Body of pancreas (tissue), 4 donors: ENCODE measurements at places on chromosomes 3 and 15.

DNA sequence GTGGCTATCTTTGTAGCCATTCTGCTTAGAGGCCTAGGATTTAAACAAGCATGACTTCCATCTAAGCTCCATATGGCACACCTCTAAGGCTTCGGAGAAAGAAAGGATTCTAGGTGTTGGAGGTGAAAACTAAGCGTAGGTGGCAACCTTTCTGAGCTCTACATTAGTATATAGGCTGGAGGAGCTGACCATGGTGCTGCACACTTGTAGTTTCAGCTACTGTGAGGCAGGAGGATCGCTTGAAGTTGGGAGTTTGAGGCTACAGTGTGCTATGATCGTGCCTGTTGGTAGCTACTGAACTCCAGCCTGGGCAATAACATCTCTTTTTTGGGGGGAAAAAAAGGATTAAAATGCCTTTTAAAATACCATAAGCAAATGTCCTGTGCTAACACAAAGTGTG is 7.4 kb downstream of the EAF1 start:
- no peak for DNase-seq

DNA sequence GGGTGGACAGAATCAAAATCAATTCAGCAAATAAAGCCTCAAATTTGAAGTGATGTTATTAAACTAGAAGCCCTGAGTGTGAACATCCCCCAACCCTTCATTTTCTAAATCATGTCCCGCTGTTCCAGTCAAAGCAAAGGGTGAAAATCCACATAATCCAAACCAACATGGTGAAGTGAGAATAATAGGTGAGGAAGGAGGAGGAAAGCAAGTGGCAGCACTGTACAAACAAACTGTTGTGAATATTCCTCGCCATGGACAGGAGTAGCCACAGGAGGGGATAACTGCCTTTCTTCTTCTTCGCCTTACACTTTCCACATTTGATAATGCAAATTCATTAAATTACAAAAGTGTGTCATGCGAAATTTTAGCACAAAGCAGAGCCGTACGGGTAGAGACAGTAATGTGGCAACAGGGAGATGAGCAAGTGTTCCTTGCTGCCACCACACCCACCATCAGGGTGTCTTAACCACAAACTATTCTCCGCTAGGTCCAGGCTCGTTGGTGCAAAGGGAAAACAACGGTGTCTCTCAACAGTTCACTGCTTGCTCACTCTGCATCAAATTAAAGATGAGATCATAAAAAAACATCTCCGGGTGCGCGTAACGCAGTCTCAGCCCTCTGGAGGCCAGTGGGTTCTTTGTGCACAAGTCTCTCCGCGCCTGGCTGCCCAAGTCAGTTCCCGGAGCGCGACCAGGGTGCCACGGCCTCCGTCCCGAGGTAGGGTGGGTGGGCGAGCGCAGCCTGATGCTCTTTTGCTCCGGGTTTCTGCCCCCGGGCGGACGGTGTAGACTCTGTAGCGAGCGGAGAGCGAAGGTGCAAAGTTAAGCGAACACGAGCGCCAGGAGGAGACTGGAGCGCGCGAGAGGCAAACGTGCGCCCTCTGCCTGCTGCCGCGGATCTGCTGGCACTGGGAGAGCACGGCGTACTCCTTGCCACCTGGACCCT is 6.7 kb downstream of the EPHA3 start:
- peak; percentile 72 for DNase-seq

GRCh38 chr15:36903922-36904556 is 196.3 kb downstream of the MEIS2 start:
- DNase-seq = peak; percentile 49

DNA sequence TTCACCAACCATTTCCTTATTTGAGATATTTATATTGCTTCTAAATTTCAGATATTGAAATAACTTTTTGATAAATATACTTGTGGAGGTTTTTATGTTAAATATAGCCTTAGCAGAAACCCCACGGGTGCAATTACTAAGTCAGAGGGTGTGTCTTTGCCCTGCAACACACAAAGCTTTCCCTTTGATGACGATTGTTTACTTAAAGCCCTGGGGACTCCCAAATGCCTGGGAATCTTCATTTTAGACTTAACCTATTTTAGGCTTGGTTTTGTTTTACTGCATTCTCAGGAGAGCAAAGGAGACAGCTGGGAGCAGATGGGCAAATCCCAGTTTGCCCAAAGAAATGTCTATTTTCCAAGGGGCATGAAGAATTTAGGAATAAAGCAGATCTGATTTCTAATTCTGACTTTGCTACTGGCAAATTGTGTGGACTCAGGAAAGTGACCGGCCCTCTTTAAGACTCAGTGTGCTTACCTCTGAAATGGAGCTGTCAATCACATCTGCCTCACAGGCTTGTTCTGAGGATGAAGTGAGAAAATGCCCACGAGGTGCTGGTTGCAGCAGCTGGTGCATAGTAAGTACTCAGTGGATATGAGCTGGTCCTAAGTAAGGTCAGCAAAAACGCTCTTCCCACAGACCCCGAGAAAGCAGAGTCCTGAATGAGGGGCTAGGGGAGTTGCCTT is 49.3 kb upstream of the CA12 start:
- no peak for DNase-seq

DNA sequence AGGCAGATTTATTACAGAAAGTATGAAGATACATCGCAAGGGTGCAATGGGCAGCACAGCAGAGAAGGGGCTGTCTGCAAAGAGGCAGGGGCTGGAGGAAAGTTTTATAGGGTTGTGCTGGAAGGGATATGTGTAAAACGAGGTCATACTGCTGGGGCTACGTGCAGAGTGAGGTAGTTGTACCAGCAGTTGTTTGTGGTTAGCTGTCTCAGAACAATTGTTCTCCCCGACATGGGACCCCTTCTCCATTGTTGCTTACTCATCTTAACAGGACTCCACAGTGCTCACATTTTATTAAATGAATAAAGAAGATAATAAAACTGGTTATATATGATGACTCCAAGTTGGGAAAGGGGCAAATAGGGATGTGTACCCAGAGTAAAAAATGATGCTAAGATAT is 49.4 kb downstream of the GTPBP8 start:
- no peak for DNase-seq

DNA sequence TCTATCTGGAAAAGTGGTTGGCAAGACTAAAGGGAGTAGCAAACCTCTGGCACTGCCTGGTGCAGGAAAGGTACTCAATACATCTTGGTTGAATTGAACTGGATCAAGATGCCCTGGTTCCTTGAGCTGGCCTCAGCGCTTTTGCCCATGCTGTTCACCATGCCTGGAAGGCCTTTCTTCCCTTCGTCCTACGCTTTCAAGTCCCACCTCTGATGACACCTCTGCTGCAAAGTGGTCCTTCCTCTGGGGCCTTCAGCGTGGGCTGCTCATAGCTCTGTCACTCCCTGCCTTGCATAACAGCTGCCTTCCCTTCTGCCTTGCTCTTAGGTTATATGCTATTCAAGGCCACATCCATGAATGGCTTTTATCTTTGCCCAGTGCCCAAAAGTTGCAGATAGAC is 23.0 kb downstream of the ITGA11 start:
- DNase-seq = no peak

- DNase-seq = no peak
Observed at GRCh38 chr15:72591361-72591760, 63.1 kb upstream of the GOLGA6B start.

DNA sequence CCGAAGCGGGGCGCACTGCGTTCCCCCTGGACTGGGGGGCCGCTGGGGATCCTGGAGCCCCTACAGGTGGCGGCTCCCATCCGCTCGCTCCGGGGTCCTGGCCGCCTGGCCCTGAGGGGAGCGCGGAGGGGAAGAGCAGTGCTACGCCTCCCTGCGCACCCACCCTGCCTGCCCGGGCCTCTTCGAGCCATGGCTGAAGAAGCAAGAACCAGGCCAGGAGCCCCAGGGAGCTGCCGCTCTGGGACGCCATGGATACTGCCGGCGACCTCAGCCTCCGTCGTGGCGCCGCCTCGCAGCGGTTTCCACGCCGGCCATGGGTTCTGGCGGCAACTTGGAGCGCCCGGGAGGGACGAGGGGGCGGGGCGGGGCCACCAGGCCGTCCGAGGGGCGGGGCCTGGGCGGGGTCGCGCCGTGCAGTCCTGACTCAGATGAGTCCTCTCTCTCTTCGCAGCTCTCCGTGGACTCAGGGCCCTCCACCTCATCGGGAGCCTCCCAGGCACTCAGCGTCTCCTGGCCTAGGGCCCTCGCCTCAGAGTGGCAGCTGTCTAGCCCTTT is 50.9 kb downstream of the MYL3 start:
- DNase-seq = peak; percentile 92

GRCh38 chr15:80272987-80273386 is 21.0 kb upstream of the CTXND1 start:
- no peak for DNase-seq

DNA sequence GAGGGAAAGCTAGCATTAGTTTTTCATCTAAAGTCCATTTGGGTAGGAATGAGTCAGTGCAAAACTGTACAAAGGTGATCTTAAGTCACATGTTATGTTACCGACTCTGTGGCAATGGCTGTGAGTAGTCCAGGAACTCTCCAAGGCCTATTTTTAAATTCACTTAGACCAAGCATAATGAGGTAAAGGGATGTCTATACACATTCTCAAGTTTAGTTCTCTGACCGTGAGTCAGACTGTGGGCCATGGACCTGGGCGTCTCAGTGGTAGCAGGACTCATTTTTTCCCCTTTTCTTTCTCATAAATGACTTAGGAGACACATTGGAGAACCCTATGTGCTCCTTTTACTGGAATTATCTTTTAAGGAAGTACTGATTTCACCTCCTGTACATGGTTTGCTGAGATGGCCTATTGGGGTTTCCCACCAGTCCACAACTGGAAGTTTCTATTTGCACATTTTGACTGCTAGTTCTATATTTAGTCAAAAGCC is 488.7 kb upstream of the TPRG1 start:
- DNase-seq = peak; percentile 31

DNA sequence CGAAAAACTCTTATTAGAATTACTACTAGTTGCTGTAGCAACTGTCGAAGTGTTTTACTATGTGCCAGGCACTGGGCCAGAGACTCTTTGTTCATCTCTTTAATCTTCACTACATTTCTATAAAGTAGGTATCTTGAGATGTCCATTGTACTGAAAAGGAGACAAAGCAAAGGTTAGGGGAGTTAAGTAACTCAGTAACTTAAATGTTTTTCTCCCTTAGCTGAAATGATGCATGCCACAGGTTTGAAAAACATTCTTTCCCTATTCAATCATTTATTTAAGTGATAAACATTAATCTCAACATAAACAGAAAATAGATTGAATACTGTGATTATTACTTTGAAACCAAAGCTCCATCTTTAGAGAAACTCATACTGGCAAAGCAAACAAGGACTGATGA is 776.2 kb downstream of the FHIT start:
- no peak for DNase-seq

DNA sequence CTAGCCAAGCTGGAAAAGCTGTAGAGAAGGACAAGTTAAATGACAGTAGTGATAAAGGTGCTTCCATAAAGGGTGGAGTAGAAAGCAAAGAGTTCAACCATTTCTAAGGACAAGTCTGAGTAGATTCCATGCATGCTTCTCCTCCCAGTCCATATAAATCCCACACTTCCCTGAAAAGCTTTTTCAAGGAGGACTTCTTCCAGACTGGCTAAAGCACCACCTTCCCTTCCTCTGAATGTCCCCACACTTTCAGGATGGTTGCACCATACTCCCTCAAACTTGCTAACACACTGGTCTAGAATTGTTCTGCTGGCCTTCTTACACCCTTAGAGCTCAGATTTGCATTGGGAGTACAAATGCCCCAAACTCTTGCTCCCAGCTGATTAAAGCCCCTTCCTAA is 40.9 kb downstream of the FBN1 start:
- no peak for DNase-seq

GRCh38 chr3:61194892-61195538 is 56.2 kb downstream of the FHIT start:
- no peak for DNase-seq

GRCh38 chr3:145006271-145006670 is 1034.6 kb downstream of the DIPK2A start:
- no peak for DNase-seq

- DNase-seq = peak; percentile 78
Observed at GRCh38 chr3:119034256-119035013, at the start of gene IGSF11. Gene IGSF11 (minus strand): TSS chr3:119034846. CDS start chr3:119034582, 264 bp downstream.

DNA sequence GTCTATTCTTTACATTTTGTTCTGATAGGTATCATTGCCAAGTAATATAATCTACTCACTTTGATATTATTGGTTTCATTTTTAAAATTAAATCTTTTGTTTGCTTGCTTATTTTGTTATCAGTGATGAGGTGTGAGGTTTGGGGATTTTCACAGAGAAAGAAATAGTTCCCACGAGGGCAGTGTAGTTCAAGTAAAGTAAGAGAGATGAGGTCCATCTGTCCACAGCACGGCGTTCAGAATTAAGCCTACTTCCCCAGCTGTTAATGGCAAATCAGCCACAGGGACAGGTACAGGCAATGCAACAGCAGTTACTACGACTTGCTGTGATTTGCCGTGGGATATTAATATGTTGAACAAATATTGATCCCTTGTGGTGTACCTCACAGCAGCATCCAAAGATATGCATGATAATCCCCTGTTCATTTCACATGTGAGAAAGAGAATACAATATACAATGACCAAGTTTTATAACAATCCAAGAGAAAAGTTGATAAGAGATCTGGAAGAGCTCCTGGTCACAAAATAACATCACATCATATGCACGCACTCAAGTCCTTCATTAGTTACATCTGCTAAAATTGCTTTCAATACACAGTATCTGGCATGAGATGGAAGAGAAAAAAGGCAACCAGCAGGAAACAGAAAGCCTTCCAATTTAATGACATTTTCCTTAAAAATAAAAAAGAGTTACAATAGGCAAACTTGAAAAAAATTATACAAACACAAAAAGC is 131.6 kb downstream of the TUSC7 start:
- no peak for DNase-seq

GRCh38 chr3:171844873-171845272 is 1.7 kb downstream of the TMEM212 start:
- no peak for DNase-seq
